ENCODE measurements at places on chromosomes 3 and 15. TPM values are rescaled to one million over a fixed set of nuclear protein-coding genes. Genes with fewer than 3 reads are reported as not detected.

SERPINI2 gene
- not detected for total RNA-seq

SMCO1 gene
- not detected for total RNA-seq

CKMT1A gene
- total RNA-seq, result not detected

CDAN1 gene
- total RNA-seq, result 27.6 TPM

TMEM212 gene
- not detected for total RNA-seq

CLDN18 gene
- not detected for total RNA-seq

ZBTB38 gene
- total RNA-seq, result 19.7 TPM

P2RY1 gene
- total RNA-seq, result 1.7 TPM

SNX22 gene
- 0.36 TPM for total RNA-seq

UACA gene
- total RNA-seq, result 1.5 TPM

ZNF80 gene
- total RNA-seq, result 1.00 TPM

DPPA4 gene
- total RNA-seq, result not detected

All from T-helper 2 cell treated with Interferon-gamma antibody and Interleukin-4, amounts not matched to agents 100 ng/mL and 5 ng/mL, for 36 hours (primary cell).